ENCODE measurements at places on chromosomes 6 and 20.

- DNase-seq: no peak
These were observed 37.0 kb downstream of the STX7 start for GRCh38 chr6:132475925-132476324.

GRCh38 chr6:40681622-40682021 is 94.5 kb upstream of the LRFN2 start:
- DNase-seq: no peak

DNA sequence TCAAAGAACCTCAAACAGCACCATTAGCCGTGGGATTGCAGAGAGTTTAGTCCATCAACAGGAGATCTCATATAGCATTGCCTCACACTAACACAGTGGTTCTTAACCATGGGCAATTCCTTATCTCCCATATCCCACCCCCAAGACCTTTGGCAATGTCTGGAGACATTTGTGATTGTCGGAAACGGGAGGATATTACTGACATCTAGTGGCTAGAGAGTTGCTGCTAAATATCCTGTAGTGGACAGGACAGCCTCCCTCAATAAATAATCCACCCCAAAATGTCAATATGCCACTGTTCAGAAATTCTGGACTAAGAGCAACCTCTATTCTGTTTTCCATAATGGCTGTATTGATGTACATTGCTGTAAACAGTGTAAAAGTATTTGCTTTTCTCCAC is 210.1 kb upstream of the CCN2 start:
- DNase-seq: no peak

- no peak for DNase-seq
These were observed 175.4 kb upstream of the HDDC2 start for GRCh38 chr6:125477156-125477555.

DNA sequence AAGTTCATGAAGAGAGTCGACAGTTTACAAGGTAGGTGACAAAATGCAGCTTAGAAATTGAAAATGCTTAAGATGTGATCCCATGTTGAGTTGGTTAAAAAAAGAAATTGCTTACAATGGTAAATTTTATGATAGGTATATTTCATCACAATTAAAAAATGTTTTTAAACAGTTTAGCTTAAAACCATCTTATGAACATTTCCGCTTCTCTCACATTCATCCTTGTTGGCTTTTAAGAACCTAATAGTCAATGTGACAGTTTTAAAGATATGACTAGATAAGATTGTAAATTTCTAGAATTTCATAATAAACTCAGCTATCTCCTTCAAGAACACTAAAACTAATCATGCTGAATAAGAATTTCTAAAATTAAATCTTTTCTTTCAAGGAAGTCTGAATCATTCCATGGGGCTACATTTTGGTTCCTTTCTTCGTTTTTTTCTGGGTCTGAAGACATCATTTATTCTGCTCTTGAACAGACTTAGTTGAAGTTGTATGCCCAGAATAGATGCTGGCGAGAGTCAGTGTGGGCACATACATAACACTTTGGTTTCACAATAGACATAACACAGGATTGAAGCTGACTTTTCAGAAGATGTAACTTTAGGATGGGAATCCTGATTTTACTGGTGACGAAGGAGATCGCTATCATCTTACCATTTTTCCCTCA is 35.9 kb upstream of the LTV1 start:
- peak; percentile 34 for DNase-seq

GRCh38 chr20:31972471-31973021 is 4.6 kb downstream of the XKR7 start:
- DNase-seq: no peak

DNA sequence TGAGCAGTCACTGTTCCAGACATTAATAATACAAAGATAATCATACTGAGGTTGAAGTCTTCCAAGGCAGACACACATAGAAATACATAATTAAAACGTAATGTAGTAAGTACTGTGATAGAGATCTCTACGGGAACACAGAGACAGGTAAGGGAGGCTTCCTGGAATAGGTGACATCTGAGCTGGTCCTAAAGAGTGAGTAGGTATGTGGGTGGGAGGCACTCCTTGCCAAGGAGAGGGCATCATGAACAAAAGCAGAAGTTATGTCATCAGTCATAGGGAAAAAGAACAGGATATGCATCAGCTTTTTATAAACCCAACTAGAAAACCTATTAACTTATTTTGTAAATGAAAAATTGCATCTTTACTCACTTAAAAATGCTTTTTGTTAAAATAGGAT is 110.0 kb downstream of the MAP7 start:
- DNase-seq: no peak

DNA sequence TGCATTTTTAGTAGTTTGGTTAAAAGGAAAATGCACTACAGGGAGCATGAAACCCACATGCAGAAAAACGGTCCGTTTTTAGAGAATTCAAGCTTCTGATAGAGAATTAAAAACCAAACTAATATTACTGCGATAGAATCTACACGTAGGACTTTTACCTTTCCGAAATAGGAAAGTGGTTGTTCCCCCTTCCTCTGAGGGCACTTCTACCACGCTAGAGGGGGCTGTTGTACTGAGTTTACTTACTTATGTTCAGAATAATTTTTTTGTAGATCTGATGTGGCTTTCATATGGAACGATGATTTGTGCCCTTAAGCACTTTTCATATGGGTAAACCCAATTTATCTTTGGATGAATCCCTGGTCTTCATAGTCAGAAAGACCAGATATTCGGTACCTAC is 264.3 kb upstream of the PLN start:
- DNase-seq: peak; percentile 49

DNA sequence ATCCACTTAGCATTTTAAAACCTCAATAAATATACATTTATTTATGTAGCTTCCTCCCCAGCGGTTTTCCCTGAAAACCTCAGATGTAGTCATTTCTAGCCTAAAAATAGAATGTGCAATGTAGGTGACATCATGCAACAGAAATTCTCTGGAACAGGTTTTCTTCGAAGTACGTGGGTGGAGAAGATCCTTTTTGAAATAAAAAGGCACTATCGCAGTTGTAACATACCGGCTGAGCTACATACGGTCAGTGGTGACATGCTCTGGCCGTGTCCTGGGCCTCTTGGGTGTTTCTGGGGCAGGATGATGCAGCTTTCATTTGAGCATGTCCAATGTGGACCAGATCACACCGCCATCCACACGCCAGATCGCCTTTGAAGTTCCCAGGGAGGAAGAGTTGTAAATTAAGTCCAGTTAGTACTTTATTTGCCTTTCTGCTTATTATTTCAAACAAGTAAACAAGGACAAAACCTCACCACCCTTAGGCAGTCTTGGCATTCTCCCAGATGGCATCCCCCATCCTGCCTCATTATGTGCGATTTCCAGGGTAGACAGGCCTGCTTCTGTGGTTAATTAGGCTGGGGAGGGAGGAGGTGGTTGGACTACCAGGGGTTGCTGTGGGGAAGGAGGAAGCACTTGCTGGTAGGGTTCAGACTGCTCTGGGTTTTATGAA is 109.5 kb upstream of the CLDN20 start:
- DNase-seq: peak; percentile 90

- DNase-seq: no peak
These were observed 20.0 kb upstream of the MPC1 start for GRCh38 chr6:166402582-166403277.

GRCh38 chr6:92404281-92404680 is 1015.1 kb downstream of the EPHA7 start:
- DNase-seq: no peak

- DNase-seq: peak; percentile 67
These were observed 274.1 kb downstream of the CLIC5 start for GRCh38 chr6:45741437-45742171.

GRCh38 chr6:37242429-37243052 is 15.0 kb upstream of the TBC1D22B start:
- peak; percentile 43 for DNase-seq

GRCh38 chr20:61146023-61146422 is 106.0 kb upstream of the CDH4 start:
- DNase-seq: no peak

GRCh38 chr6:4802312-4802935 is 26.2 kb downstream of the CDYL start:
- no peak for DNase-seq

- peak; percentile 57 for DNase-seq
These were observed 6.7 kb downstream of the FLOT1 start for GRCh38 chr6:30735668-30736314.

DNA sequence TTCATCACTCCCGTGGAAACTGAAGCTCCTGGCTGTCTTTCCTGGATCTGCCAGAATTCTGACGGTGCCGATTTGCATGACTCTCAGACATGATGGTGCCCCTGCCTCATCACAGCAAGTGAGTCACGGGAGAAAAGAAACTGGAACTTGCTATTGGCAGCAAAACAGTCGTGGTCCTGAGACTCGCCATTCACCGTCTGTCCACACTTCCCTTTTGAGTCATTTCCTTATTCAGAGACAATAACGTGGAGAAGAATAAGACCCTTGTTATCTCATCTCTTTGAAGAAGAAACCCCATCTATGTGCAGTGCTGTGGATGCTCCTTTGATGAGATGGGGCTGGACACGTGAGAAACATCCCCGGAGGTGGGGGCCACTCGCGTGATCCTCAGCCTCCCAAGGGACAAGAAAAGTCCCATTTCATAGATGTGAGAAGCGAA is 4.2 kb downstream of the GPR31 start:
- DNase-seq: peak; percentile 37

GRCh38 chr6:154187714-154188113 is 148.7 kb downstream of the OPRM1 start:
- DNase-seq: peak; percentile 9

GRCh38 chr20:51404297-51405060 is 138.0 kb downstream of the NFATC2 start:
- peak; percentile 99 for DNase-seq

GRCh38 chr6:81984599-81984998 is 232.1 kb upstream of the TENT5A start:
- DNase-seq: no peak

DNA sequence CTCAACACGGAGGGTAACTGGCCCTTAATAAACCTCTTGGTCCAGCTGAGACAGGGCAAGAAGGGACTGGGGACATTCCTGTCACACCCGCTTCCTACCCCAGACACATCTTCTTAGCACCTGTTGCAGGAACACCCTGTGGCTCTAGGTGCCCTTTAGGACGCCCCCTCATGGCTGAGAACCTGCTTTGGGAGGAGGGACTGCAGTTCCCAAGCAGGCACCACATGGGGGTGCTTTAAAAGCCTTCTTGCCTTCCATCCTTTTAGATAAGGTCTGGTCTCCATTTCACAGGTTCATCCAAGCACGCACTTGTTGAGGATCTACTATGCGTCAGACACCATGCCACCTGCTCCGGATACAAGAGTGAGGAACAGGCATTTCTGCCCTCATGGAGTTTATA is 26.6 kb downstream of the NSFL1C start:
- DNase-seq: peak; percentile 38

DNA sequence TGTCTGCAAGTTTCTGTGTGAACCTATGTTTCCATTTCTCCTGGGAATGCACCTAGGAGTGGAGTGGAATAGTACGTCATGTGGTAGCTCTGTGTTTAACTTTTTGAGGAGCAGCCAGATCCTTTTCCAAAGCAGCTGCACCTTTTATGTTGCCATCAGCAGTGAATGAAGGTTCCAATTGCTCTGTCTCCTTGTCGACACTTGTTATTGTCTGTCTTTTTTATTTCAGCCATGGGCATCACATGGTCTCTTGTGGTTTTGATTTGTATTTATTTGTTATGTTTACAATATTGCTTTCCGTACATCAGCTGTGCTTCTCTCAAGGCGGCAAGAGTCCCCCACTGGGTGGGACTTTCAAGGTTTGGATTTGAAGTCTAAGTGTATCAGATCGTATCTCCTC is 33.9 kb upstream of the STX16 start:
- DNase-seq: no peak

- DNase-seq: no peak
These were observed 292.7 kb downstream of the ESR1 start for GRCh38 chr6:152100183-152100618.

GRCh38 chr6:127120023-127120786 is 1.7 kb downstream of the RSPO3 start:
- DNase-seq: no peak

DNA sequence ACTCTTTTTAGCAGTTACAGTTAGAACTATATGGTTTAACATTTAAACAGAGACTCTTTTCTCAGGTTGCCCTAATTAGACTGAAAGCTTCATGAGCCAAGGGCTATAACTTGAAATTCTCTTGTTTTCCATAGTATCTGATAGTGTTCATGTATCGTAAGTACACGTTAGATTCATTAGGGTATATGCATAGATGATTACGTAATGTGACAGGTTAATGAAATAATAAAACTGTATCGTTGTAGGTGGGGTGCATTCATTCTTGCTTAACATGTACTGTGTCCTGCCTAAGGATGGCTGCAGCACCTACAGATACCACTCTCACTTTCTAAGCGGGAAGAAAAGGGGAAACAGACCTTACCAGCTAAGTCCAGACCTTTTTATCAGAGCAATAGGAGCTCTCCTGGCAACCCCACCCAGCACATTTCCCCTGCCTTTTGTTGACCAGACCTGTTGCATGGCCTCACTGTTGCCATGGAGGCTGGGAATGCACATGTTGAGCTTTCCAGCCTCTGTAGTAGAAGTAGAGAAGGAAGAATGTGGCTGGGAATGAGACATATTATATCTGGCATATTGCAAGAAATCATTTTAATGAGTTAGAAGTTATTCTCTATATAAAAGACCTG is 83.0 kb downstream of the MAP3K4 start:
- no peak for DNase-seq

DNA sequence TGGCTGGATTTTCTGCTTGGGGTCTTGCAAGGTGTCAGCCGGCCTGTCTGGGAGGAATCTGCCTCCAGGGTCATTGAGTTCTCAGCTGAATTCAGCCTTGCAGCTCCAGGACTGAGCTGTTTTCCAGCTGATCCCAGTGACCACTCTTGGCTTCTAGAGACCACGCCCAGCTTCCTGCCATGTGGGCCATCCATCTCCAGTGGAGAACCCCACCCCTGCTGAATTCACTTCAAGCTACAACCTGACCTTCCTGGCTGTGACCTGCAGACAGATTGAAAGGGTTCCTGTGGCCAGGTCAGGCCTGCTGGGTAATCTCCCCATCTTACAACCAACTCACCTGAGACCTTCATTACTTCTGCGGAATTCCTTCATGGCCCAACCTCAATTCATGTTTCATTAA is 26.5 kb upstream of the SYNDIG1 start:
- no peak for DNase-seq

DNA sequence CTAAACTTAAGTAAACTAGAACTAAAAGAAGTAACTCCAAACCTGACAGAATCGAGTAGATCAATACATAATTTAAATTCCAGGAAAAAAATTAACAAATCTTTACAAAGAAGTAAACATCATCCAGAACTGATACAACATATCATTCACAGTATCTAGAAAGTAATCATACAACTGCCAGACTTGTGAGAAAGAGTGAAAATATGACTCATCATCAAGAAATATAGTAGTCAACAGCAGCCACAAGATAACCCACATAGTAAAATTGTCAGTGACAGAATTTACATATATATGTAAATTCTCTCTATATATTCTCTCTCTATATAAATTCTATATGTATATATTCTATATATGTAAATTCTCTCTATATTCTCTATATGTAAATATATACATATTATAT is 242.8 kb upstream of the RGS17 start:
- DNase-seq: peak; percentile 11

- DNase-seq: no peak
These were observed 61.1 kb upstream of the SNAP25 start for GRCh38 chr20:10157549-10157948.

GRCh38 chr6:142374965-142375733 is 73.3 kb downstream of the ADGRG6 start:
- DNase-seq: no peak

GRCh38 chr20:58268421-58268821 is 40.0 kb upstream of the ANKRD60 start:
- DNase-seq: no peak

All from activated CD4-positive, alpha-beta T cell treated with anti-CD3 and anti-CD28 coated beads, Interleukin-10, Interleukin-2, amounts not matched to agents 100 ng/mL and 50 ng/mL, durations not matched to agents 16 hours and 8 hours (primary cell).